ENCODE measurements at places on chromosomes 1 and 21.

DNA sequence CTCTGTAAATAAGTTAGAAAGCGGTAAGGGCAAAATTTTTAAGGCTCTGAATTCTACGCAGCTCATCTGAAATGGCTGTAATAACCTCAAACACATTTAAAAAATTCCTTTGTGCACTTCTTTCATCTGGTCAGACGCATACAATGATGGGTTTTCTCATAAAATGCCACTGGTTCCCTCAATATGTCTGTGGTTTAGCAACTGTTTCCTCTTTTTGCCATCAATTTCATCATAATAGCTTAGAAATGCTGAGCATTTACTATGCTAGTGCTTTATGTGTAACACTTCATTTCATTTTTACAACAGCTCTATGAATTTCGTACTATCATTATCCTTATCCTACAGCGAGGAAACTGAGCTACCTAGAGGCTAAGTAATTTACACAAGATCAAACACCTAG lies 35.3 kb upstream of the DMRTA2 start:
- DNase-seq, result no peak

DNA sequence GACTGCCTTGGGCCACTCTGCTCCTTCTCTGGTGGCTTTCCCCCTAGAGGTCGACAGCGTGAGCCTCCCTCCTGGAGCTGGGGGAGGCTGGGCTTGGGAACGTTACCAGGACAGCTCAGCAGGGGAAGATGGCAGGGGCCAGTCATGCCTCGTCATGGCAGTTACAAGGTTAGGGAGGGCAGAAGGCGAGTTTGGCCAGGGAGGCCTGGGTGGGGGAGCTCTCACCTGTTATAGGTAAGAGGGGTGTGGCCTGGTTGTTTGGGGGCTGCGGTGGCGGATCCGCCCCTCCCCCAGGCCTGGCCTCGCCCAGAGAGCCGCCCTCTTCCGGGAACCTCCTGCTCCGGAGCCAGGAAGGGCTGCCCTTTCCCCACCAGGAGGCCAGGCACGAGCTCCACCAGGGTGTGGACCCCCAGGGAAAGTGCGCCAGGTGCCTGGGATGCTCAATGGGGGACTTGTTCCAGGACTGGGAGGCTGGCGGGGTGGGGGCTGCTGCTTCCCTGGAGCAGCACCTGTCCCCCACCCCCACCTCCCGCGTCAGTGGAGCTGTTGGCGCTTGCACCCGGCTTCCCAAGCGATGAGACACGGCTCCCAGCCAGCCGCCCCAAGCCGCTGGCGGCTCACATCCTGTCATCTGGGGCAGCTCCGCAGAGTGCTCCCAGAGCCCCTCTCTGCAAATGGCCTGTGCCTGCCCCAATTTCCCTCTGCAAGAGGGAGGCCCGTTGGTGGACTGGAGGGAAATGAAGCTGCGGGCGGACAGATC lies 23.6 kb upstream of the PKP1 start:
- DNase-seq, result peak; percentile 88

- no peak for DNase-seq
These were observed 217.8 kb downstream of the DAB1 start for GRCh38 chr1:57206038-57206437.

- no peak for DNase-seq
These were observed 89.3 kb downstream of the EDEM3 start for GRCh38 chr1:184665360-184665759.

DNA sequence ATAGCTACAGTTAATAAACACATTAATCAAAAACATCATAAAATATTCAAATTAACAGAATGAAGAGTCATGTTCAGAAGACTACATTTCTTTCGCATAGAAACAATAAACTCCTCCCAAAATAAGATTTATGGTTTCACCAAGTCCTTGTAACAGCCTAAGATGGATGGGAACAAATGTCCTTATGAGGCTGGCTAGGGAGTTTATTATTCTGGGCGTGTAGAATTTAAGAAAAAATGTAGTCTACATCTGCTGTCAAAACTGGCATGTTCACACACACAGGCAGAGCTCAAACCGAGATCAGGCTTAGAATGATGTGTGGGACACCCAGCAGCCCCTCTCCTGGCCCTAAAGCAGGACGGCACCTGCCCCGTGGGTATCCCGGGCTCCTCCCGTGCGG lies 101.1 kb downstream of the NPHP4 start:
- DNase-seq, result no peak

GRCh38 chr1:56400526-56400925 lies 178.8 kb downstream of the PLPP3 start:
- DNase-seq, result no peak

DNA sequence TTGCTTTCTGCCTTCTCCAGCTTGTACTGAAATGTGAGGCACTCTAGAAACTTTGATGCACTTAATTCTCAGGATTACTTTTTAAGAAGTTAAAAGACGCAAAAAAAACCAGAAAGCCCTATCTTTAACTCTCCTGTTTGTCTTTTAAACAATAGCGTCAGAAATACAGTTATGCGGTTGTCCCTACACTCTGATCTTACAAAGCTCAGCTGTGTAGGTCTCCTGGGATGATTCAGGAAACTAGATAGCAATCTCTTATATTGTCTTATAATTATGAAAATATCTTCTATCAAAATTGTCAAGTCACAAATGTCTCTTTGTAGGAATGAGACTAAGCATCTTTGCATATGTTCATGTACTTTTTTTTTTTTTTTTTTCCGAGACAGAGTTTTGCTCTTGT lies 26.9 kb upstream of the RCAN3 start:
- DNase-seq, result no peak

DNA sequence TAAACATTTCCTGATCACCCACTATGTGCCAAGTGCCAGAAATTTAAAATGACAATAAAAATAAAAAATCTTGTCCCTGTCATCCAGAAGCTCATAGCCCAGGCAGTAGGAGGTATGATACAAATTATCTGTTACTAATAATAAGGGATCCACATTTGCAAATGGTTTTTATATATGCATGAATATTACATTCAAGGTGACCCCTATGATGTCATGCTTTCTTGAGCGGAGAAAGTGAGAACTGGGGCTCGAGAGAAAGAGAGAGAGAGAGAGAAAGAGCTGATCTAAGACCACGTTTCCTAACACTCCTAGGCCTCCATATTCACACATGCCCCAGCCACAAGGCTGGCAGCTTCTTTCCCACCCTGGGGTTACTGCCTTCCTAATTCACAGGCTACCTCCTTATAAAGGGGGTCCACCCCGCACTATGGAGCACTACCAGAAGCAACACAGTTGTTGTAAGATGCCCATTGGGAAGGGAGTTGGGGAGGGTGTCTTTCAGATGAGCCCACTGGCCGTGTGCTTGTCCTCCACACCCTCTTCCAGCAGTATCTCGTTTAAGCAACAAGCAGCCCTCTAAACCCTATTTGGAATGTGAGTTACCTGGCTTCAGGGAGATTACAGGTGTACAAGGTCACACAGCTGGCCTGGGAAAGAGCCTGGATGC lies 28.8 kb upstream of the LRRN2 start:
- DNase-seq, result no peak

- DNase-seq, result no peak
These were observed 122.0 kb downstream of the LACTBL1 start for GRCh38 chr1:22850681-22851080.

GRCh38 chr21:45032977-45033710 lies 41.2 kb upstream of the ADARB1 start:
- DNase-seq, result no peak

GRCh38 chr1:201426479-201427310 lies 5.2 kb upstream of the TNNI1 start:
- no peak for DNase-seq

DNA sequence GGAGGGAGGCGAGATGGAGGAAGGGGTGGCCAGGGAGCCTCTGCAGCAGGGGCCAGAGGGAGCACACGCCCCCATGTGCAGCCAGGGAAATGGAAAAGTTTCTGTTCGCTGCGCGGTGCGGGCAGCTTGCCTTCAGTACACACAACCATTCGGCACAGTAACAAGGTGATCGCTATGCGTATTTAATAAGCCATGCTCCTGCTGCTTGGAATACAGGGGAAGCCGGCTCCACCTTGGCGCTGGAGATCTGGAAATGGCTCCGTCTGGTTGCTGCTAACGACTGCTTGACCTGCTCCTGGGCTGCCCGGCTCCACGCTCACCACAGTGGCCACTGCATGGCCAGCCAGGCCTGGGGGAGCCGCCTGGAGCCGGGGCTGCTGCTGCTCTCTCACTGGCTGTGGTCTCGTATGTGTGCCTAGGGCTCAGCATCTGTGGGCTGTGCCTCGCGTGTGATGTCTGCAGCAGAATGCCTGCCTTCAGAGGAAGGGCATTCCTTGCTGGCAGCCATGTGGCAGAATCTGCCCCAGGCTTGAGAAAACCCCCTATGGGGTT lies 86.4 kb upstream of the ACTL8 start:
- DNase-seq, result peak; percentile 24

- DNase-seq, result peak; percentile 72
These were observed 11.6 kb upstream of the OLFML2B start for GRCh38 chr1:162035241-162035640.

GRCh38 chr1:76959556-76959955 lies 92.3 kb downstream of the ST6GALNAC5 start:
- no peak for DNase-seq

Data from DMS153 (cell line).